Stimulated activated CD8-positive, alpha-beta memory T cell treated with anti-CD3 and anti-CD28 coated beads, Interleukin-15, amount 100 ng/mL, for 48 hours (primary cell): ENCODE measurements at places on chromosomes 7 and 10.

DNA sequence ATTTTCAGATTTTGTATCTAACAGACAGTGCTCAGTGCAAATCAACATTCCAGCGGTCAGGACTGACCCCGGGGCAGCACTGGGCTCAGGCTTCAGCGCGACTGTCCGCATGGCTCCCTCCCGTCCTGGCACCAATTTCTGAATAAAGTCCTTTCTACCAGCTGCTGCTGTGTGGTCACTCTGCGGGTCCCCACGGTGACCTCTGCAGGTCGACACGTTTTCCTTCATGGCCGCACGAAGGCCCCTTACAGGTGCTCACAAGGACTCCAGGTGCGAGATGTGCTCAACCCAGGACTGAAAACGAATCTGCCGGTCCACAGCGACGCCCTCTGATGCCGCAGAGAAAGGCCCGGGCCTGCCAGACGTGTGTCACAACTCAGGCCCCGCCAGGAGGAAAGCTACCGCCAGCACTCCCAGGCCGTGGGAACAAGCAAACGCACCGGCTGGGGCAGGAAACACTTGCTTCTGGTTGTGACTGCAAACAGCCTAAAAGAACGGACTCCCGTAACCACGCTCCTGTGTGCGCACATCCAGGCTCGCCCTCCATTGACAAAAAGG is 3.7 kb upstream of the UTF1 start:
- DNase-seq, result no peak

DNA sequence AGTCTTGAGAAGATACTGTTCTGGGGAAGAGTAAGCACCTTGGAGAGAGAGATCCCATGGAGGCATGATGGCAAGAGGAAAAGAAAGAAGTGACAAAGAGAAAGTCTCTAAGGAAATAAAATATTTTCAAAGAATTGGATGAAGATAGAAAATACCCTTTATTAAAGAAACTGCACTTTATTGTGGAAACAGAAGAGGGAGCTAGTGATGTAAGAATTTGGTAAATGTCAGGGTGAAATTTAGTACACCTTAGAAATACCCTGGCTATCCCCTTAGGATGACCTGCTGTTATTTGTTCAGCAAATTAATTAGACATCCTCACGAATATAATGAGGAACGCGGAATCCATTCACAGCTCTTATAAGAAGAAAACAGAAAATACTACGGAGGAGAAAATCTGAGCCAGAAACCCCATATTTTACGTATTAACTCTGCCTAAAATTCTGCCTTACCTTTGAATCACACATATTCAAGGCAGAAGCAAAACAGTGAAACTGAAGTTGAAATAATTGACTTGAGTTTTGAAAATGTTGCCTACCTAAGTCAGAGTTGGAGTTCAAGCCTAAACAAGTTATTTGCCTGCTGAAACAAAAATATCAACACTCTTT is 90.7 kb downstream of the TFPI2 start:
- no peak for DNase-seq

DNA sequence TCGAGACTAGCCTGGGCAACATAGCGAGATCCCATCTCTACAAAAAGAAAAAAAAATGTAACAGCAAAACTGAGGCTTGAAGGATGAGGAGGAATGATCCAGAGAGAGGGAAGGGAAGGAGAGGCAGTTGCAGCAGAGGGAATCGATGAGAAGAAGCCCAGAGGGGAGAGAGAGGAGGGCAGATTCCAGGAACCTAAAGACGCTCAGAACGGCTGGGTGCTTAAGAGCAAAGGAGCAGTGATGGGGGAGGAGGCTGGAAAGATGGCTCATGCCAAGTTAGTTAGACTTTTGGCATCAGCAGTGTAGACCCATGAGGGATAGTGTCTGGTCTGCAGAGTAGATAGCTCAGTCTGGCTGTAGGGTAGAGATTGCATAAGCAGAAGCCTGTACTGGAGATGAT is 10.3 kb upstream of the MUC17 start:
- DNase-seq, result no peak

- no peak for DNase-seq
These were observed 74.0 kb downstream of the FAM241B start for GRCh38 chr10:69703766-69704630.

DNA sequence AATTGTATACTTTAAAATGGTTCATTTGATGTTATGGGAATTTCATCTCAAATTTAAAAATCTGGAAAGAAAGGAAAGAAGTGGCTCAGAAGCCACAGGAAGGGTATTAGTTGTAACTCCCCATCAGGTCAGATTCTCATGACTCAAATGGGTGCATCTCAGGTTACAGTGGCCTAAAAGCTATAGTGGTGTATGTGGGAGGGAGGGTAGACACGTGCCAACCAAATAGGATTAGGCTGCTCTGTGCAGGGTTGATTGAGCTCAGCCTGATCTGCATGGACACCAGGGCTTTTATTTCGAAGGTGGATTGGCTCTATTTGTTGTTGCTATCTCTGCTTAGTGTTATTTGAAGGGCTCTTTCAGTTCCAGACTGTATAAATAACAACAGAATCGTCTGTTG is 121.5 kb upstream of the PRR15 start:
- no peak for DNase-seq

DNA sequence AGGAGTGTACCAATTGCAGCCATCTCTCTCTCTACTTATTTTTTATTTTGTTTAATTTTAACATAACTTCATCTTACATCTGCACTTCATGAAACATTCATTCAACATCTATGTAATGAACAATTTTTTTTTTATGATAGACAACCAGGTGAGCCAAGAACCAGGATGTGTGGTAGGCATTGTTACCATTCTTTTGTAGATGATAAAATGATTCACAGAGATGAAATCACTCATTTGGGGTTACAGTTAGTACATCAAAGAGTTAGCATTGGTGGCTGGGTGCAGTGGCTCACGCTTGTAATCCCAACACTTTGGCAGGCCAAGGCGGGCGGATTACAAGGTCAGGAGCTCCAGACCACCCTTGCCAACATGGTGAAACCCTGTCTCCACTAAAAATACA is 127.8 kb downstream of the HDAC9 start:
- DNase-seq, result no peak

DNA sequence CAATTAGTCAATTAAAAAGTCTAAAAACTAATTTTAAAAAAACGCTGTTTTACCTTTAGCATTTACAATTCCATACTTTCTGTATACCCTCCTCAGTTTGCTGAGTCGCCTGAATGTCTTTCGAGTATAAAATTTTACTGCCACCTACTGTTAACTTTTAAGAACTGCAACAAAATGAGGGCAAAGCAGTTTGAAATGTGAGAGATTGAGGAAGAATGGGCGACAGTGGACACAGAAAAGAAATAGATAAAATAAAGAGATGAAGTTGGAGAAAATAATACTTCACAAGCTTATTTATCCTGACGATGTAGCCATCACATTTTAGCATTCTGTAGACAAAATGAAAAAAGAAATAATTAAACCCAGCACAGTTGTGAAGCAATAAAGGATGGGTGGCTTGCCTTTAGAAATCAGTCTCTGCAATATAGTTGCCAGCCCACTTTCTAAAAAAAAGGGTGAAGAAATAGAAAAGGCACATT is 110.8 kb upstream of the PTN start:
- no peak for DNase-seq

DNA sequence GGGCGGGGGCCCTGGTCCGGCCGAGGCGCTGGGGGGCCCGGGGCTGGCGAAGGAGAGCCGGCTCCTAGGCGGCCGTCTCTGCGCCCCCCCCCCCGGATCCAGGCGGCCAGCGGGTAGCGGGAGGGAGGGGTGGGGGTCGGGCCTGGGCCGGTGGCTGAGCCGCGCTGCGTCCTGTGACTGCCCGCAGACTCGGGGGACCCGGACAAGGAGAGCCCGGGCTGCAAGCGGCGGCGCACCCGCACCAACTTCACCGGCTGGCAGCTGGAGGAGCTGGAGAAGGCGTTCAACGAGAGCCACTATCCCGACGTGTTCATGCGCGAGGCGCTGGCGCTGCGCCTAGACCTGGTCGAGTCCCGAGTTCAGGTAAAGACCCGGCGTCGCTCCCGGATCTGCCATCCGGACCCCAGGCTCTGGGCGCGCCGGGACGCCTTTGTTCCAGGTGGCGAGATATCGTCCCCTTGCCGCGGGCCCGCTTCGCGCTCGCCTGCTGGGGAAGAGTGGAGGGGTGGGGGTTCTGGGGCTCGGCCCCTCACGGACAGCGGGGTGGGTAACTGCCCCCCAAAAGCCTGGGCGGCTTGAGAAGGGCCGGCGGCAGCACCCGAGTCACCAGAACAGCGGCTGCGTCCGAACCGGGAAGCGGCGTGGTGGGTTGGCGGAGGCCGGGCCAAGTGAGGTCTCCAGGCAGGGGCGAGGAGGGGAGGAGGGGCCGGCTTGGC is 819 bp downstream of the UNCX start:
- no peak for DNase-seq

- DNase-seq, result no peak
These were observed 11.6 kb downstream of the ABCA13 start for GRCh38 chr7:48182718-48183369.

- DNase-seq, result no peak
These were observed 292.3 kb downstream of the SORCS1 start for GRCh38 chr10:106872176-106872575.

DNA sequence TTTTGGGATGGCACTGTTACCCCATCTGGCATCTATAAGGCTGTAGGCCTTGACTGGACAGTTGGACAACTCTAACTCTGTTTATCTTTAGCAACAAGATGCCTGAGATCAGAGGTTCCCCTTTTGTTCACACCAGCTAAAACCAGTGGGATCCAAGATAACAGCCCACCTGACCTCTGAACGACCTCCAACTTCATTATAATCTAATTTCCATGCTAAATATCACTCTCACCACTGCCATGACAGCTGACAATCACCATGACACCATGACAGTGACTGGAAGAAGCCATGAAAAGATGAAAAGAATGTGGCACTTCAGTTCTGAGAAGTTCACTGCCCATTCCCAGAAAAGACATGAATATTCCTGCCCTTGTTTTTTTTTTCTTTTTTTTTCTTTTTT is 281.4 kb upstream of the TAC1 start:
- no peak for DNase-seq

DNA sequence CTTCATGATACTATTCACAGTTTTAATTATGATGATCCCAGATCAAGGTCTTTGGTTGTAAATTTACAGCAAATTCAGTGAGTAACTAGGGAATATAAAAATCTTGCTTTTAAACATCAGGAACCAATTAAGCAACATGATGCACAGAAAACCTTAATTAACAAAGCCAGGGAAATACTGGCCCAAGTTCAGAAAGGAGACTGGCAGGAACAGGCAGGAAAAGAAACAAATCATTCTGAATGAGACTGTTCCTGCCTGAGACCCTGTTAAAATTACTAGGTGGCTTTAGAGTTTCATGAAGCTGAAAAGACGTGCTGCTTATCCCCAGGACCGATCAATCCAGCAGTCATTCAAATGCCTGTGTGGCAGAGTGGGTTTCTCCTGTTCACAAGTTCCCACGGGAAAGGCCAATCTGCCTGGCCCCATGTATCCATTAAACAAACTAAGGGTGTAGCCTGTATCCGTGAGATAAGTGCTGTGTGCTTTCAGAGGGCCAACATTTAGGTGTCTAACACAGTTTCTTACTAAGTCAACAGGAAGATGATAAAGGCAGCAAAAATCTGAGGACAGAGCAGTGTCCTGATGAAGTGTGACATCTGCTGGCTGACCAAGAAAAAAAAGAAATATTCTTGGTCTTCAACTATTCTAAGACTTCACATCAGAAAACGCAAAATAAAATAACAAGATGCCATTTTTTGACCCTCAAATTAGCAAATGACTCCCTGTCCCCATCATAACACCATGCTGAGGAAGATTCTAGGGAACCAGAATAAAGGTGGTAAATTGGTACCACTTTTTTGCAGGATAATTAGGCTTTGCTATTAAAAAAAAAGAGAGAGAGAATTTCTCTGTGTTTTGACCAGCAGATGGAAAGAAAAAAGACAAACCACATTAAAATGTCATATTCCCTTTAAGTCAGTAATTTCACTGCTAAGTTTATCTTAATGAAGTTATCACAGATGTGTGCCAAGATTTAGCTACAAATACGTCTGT is 34.2 kb downstream of the PUS7 start:
- DNase-seq, result no peak

GRCh38 chr7:23539494-23539907 is 7.7 kb upstream of the TRA2A start:
- no peak for DNase-seq

- no peak for DNase-seq
These were observed 139.9 kb downstream of the SKIDA1 start for GRCh38 chr10:21385536-21385935.

GRCh38 chr10:90865401-90865800 is 6.4 kb upstream of the RPP30 start:
- no peak for DNase-seq

DNA sequence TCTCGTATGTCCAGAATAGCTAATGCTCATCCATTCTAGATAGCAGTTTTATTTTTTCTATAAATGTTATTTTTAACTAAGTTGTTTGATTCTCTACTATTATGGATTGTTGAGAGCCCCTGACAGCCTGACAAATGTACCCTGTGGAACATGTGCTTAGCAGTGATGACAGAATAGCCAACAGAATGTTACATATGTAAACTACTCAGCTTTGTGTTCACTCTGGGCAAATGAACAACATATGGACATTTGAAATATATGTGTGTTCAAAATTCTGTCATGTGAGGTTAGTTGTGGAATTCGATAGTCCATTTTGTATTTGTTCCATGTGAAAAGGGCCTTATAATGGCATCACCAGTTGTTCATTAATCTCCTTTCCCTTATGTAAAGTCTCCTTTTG is 199.7 kb downstream of the EXOC4 start:
- no peak for DNase-seq

- no peak for DNase-seq
These were observed 84.3 kb upstream of the CACNA2D1 start for GRCh38 chr7:82527851-82528250.

DNA sequence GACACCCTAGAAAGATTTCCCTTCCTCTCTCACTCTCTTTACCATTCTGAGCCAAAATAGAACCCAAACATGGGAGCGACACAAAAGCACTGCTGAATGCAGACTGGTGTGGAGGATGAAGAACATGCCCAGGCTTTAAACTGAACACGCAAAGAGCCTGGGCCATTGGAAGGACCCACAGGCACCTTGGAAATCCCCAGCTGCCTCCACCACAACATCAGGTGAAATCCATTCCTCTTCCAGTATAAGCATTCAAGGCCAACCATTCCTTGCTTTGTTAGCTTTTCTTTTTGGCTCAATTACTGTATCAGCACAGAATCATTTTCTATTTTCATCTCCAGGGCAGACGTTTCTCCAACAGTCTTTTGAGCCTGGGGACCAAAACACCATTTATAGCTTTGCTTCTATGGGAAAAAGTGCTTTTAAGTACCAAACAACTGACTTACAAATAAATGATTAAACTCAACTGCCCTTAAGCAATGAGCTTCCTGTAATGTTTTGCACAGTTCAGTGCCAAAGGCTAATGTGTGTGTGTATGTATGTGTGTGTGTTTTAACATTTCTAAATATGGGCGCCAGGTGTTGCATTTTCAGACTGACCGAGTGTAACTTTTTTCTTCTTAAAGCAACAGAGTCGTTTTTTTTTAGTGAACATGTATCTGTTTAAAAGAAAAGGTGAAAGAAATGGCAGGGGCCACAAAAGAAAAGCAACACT is 16.2 kb upstream of the BLNK start:
- DNase-seq, result no peak

DNA sequence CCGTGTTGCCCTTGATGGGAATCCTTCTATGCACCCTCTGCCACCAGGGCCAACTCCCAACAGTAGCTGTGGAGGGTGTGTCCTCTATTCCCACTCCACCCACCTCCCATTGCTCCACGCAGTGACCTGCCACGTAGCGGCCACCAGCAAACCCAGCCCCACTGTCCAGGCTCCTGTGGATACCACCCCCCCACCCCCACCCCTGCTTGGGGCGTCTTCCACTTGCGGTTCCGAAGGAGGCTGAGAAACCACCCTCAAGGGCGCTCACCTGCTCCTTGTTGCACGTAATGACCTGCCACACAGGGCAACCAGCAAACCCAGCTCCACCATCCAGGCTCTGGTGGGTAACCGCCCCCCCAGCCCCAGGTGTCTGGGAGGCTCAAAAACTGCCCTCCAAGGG is 72.0 kb downstream of the DIP2C start:
- no peak for DNase-seq
